Large intestine (tissue), 12 donors: ENCODE measurements at places on chromosomes 3 and 15. TPM values are rescaled to one million over a fixed set of nuclear protein-coding genes. Genes with fewer than 3 reads are reported as not detected.

GRCh38 chr3:192011137-192011536 lies 550.2 kb downstream of the PYDC2 start:
- no peaks in the 10 kb centered on the region for H3K27me3 ChIP-seq
- no peaks in the 10 kb centered on the region for H3K4me1 ChIP-seq
- H3K36me3 ChIP-seq = no peaks in the 10 kb centered on the region
- H3K27ac ChIP-seq = no peak overlapping the region
- no peak overlapping the region for H3K4me3 ChIP-seq
- DNase-seq = no peak

GRCh38 chr15:68274201-68274848 lies 3.2 kb upstream of the FEM1B start:
- DNase-seq = peak; percentile 50
- H3K36me3 ChIP-seq = no peaks in the 10 kb centered on the region

GP9 gene
- polyA plus RNA-seq = 0.18 TPM

DNA sequence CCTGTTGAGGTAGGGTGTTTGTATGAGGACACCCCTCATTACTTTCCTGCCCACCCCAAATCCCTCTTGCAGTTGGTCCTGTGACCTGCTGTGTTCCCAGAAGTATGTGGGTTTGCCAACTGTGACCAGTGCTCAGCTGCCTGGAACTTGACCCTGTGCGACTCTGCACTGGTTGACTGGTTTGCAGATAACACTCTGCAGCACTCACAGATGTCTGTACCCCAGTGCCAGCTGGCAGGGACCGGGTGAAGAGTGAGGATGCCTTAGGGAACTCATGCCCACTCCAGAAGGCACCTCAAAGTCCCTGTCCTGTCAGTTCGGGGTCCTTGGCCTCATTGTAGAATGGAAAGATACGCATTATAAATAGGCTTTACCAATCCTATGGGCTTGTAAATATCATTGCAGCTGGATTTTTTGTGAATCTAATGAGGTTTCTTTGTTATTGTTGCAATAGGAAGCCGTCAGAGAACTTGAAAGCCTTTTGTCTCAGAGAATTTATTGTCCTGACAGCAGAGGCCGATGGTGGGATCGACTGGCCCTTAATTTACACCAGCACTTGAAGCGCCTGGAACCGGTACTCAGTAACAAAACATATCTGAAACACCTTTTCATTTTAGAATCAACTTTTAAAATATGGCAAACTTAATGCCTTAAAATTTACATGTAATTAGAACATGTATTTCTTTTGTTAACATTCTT lies 18.2 kb downstream of the FAN1 start:
- H3K4me1 ChIP-seq = no peaks in the 10 kb centered on the region
- no peak overlapping the region for H3K27ac ChIP-seq
- no peaks in the 10 kb centered on the region for H3K27me3 ChIP-seq
- DNase-seq = no peak

SGO1 gene
- 4.7 TPM for polyA plus RNA-seq

DNA sequence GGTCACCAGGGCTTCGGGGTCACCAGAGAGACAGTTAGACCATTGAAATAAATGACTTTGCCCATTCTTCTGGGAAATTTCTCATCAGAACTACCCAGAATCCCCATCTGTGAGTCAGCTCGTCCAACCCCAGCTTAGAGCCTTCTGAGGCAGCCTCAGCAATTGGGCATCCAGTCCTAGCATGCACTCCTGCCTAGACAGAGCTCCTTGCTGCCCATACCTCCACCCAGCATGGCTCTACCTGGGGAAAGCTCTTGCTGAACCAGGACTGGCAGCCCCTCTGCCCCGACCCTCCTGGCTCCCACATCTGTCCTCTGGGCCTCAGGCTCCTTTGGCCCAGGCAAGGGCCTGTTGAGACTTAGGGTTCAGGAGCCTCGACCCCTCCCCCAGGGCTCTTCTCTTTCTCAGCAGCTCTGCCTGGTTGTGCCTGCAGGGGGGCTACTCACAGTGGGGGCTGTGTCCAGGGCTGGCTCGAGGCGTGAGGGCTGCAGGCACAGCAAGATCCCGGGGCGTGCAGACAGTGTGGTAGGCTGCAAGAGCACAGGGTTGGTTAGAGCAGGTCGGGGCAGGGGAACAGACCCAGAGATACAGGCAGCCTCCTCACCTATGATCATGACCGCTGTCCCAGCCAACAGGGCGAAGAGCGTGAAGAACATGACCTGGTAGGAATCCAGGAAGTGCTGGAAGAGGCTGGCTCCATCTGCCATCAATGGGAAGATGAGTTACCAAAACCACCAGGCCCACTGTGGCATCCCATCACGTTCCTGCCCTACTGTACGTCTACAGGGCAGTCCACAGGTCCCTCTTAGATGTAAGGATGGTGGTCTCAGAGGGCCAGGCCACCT lies 101.3 kb downstream of the NUP210 start:
- H3K36me3 ChIP-seq = peaks cover 40% of the 10 kb centered on the region
- H3K27me3 ChIP-seq = no peaks in the 10 kb centered on the region

OSBPL10 gene
- polyA plus RNA-seq = 12.4 TPM

DNA sequence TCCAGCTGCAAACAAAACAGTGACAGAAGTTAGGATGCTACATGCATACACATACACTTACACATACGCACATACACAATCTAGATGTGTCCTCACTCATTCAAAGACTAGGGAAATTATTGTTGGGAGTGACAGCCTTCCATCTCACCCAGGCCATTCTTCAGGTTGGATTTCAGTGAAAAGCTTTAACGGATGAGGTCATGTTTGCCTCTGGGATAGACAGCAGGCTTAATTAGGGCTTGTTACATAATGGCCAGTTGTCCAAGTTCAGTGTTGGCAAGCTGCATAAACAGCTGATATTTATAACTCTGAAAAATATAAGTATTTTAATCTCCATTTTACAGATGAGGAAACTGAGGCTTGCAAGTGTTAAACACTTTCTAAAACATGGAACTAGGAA lies 35.8 kb upstream of the PLOD2 start:
- H3K27ac ChIP-seq = no peak overlapping the region
- no peak for DNase-seq
- H3K36me3 ChIP-seq = peaks cover 14% of the 10 kb centered on the region
- no peak overlapping the region for H3K4me3 ChIP-seq

- no peaks in the 10 kb centered on the region for H3K36me3 ChIP-seq
- no peak overlapping the region for H3K27ac ChIP-seq
- H3K27me3 ChIP-seq = no peaks in the 10 kb centered on the region
- H3K4me1 ChIP-seq = no peaks in the 10 kb centered on the region
Measured at GRCh38 chr15:100170291-100171210, 171.2 kb downstream of the ADAMTS17 start.

- no peak for DNase-seq
- H3K4me3 ChIP-seq = no peak overlapping the region
- H3K27me3 ChIP-seq = no peaks in the 10 kb centered on the region
- H3K27ac ChIP-seq = no peak overlapping the region
- H3K36me3 ChIP-seq = no peaks in the 10 kb centered on the region
Measured at GRCh38 chr3:77304700-77305021, 264.8 kb downstream of the ROBO2 start.

GOLGA6A gene
- polyA plus RNA-seq = 0.15 TPM

DNA sequence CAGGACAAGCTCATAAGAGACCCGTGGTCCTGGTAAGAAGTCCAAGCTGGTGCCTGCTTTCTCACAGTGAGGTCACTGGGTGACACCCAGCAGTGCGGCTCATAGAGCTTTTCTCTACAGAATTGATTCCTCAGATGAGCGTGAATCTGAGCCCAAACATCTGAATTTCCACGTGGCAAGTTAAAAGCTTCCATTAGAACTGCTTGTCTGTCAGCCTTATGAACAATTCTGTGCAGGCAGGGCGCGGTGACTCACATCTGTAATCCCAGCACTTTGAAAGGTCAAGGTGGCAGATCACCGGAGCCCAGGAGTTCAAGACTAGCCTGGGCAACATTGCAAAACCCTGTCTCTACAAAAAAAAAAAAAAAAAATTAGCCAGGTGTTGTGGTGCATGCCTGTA lies 113.1 kb upstream of the ABHD17C start:
- H3K27me3 ChIP-seq = no peaks in the 10 kb centered on the region
- H3K27ac ChIP-seq = no peak overlapping the region
- no peaks in the 10 kb centered on the region for H3K4me1 ChIP-seq
- no peak for DNase-seq
- H3K36me3 ChIP-seq = no peaks in the 10 kb centered on the region
- no peak overlapping the region for H3K4me3 ChIP-seq

- DNase-seq = no peak
- no peak overlapping the region for H3K4me3 ChIP-seq
- H3K36me3 ChIP-seq = no peaks in the 10 kb centered on the region
- H3K4me1 ChIP-seq = peaks cover 6% of the 10 kb centered on the region
- no peaks in the 10 kb centered on the region for H3K27me3 ChIP-seq
Measured at GRCh38 chr3:102163039-102163817, 271.6 kb upstream of the ZPLD1 start.

GRCh38 chr3:108100906-108101660 lies 10.3 kb upstream of the CD47 start:
- H3K4me3 ChIP-seq = no peak overlapping the region
- H3K27me3 ChIP-seq = no peaks in the 10 kb centered on the region
- H3K36me3 ChIP-seq = no peaks in the 10 kb centered on the region

- no peak for DNase-seq
- no peaks in the 10 kb centered on the region for H3K36me3 ChIP-seq
- no peak overlapping the region for H3K4me3 ChIP-seq
- H3K4me1 ChIP-seq = no peaks in the 10 kb centered on the region
Measured at GRCh38 chr15:92502336-92502735, 108.7 kb downstream of the ST8SIA2 start.

GPR62 gene
- polyA plus RNA-seq = 0.18 TPM

DNA sequence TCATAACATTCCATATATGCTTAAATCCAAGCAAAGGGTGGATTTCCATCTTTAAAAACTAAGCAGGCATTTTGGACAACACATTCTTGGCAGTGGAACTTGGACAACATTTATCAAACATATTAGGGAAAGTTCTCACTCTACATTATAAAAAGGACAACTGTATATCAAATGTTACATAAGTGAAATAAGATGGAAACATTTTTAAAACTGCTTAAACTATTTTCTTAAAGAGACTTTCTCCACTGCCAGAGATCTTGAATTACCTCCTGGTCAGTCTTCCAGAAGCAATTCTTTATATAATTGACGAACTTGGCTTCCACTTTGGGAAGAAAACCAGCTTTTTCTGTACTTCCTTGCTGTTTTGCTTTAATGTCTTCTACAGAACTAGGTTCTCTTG lies 109.3 kb downstream of the NEO1 start:
- H3K4me3 ChIP-seq = no peak overlapping the region
- peaks cover 26% of the 10 kb centered on the region for H3K36me3 ChIP-seq

HACL1 gene
- polyA plus RNA-seq = 23.3 TPM

DNA sequence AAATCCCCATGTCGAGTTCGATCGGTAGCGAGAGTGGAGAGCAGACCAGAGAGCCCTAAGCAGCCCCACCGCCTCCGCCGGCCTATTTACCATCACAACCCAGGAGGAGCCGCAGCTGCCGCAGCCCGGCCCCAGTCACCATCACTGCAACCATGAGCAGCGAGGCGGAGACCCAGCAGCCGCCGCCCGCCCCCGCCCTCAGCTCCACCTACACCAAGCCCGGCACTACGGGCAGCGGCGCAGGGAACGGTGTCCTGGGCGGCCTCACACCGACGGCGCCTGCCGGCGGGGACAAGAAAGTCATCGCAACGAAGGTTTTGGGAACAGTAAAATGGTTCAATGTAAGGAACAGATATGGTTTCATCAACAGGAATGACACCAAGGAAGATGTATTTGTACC lies 89.5 kb upstream of the TPM1 start:
- peaks cover 42% of the 10 kb centered on the region for H3K27me3 ChIP-seq
- H3K4me3 ChIP-seq = no peak overlapping the region

- no peaks in the 10 kb centered on the region for H3K27me3 ChIP-seq
- peak overlapping the region; percentile 37 for H3K27ac ChIP-seq
- H3K4me3 ChIP-seq = no peak overlapping the region
- H3K4me1 ChIP-seq = peaks cover 18% of the 10 kb centered on the region
- H3K36me3 ChIP-seq = no peaks in the 10 kb centered on the region
Measured at GRCh38 chr3:24510030-24510648, 15.5 kb upstream of the THRB start.

DNA sequence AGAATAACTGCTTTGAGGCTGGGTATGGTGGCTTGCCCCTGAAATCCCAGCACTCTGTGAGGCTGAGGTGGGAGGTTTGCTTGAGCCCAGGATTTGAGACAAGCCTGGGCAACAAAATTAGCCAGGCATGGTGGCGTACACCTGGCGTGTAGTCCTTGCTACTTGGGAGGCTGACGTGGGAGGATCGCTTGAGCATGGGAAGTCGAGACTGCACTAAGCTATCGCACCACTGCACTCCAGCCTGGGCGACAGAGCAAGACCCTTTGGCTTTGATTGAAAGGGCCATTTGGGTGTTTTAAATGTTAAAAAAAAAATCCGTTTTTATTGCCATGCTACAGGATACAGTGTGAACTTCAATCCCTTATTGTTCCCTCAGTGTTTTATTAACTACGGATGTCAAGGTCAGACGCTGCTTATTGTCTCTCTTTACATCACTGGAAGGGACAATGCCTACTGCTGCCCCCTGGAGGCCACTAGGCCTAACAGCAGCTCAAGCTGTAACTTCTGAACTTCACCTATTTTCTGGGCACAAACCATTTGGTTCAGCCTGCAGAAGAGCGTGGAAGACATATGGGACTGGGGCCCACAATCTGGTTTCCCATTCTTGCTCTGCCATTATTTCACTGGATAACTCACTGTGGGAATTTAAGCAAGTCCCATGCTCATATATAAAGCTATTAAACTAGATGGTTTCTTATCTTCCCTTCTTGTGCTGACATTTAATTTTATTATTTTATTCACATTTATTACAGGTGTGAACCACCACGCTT lies 15.3 kb upstream of the IREB2 start:
- DNase-seq = peak; percentile 88
- no peak overlapping the region for H3K4me3 ChIP-seq
- no peaks in the 10 kb centered on the region for H3K36me3 ChIP-seq
- peak overlapping the region; percentile 52 for H3K27ac ChIP-seq
- H3K4me1 ChIP-seq = peaks cover 28% of the 10 kb centered on the region

DNA sequence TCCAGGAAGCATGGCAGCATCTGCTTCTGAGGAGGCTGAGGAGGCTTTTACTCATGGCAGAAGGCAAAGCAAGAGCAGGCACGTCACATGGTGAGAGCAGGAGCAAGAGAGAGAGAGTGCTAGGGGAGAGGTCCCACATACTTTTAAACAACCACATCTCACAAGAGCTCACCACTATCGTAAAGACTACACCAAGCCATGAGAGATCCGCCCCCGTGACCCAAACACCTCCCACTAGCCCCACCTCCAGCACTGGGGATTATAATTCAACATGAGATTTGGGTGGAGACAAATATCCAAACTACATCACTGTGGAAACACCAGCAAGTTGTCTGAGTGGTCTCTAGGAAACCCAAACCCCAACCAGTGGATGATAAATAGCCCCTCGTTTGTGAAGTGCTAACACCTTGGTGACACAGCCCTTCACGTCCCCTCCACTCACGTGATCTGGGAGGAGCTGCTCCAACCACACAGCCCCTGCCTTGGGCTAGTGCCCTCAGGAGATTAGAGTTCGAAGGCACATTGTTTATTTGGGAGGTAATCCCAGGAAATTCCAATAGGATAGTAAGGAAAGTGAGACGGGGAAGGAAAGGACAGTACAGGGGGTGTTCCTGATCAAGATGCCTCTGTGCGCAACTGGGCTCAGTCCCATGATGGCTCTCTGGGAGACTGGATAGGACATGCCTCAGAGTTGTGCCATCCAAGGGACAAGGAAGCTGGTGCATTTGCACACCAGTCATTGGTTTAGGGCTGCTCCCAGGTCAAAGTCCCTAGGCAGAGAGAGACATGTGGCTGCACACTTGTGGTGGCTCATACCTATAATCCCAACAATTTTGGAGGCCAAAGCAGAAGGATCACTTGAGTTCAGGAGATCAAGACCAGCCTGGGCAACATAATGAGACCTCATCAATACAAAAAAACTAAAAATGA lies 80.6 kb upstream of the CTNNB1 start:
- H3K27me3 ChIP-seq = no peaks in the 10 kb centered on the region
- peak; percentile 67 for DNase-seq
- H3K36me3 ChIP-seq = no peaks in the 10 kb centered on the region
- no peak overlapping the region for H3K27ac ChIP-seq
